ENCODE measurements at places on chromosomes 3 and 15.

DNA sequence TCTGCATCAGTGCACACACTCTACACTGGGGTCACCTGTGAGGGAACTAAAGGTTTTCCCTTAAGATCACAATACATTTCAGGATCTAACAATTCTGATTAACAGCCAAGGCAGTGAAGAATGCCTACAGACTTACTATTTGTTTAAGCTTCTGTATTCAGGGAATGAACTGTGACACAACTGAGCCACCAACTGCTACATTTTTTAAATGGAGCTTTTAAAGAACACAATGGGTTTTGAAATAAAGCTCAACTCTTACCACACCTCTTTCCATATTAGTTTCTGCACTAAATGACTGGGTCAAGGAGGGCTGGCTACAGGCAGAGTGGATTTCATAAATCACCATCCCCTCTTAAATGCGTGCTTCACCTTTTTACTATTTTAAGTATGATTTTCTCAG is 100.2 kb downstream of the TMCC1 start:
- DNase-seq, result no peak

GRCh38 chr3:79383402-79384012 is 384.3 kb downstream of the ROBO1 start:
- DNase-seq, result no peak

GRCh38 chr3:21235491-21235890 is 515.5 kb downstream of the ZNF385D start:
- DNase-seq, result no peak

DNA sequence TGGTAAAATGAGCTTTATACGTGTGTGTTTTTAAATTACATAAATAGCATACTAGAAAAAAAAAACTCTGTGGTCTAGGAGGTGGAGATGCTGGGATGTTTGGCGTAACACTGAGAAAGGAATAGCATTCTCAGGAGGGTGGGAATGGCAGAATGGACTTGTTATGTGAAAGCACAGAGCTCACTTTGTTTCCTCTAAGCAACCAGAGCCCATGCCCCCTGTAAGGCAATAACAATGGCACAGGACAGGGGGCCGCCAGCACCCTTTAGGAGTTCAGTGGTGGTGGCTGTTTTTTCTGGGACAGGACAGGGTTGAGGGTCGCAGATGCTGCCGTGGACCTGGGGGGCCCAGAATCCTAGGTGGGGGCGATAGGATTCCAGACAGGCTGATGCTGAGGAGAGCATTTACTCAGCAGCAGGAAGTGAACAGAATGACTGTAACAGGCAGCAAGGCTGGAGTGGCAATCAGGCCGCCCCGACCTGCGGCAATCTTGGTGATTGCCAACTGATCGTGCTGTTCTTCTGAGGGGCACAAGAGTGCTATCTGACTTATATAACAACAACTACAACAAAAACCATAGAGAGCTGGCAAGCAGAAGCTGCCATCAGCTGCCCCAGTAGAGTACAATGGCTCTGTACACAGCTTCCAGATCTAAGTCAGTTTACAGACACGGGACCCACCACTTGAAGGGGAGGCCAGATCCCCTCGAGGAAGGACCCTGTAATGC is 160.4 kb downstream of the UACA start:
- DNase-seq, result no peak

DNA sequence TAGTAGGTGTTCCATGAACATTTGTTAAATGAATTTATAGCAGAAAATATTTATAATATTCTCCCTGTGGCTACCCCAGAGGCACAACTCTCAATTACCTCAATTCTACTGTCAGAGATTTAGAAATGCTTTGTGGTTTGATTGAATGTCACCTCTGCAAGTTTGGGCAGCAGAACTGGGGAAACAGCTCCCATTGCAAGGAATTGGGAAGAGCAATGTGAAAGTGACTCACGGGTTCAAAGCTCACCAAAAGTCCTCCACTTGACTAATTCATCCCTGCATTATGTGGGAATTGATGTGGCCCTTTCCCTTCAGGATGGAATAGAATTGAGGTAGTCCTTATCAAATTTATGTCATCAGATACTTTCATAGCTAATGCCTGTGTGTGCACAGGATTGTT is 562.7 kb downstream of the MFSD1 start:
- no peak for DNase-seq

- no peak for DNase-seq
Observed at GRCh38 chr3:167450195-167450594, 23.6 kb downstream of the SERPINI2 start.

DNA sequence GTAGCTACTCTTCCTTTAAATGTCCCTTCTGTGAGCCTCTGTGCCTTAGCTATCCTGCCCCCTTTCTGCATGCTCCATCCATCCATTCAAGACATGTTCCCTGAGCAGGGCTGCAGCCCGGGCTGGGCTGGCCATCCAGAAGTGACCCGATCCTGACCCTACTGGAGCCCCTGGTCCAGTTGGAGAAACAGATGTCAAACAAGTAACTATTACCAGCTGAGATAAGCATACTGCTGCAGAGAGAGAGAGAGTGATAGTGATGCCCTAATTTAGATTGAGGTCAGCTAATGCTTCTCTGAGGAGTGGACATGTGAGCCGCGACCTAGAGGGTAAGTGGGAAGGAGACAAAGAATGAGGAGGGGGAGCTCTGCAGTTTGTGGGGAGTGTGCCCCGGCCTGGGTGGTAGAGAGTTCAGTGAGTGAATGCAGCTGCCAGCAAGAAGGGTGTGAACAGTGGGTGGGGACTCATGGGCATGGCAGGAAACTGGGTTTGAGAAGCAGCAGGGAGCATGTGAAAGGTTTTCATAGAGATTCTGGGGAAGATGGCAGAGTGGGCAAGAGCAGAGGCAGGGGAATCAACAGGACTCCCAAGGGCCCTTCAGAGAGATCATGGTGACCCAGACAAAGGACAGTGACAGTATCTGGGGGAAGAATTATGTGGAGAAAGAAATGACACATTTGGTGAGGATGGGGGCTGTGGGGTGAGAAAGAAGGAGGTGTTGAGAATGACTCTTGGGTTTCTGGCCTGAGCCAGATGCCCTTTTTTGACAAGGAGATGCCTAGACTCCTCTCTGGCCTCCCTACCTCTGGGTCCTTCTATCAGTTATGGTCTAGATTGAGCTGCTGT is 44.9 kb downstream of the CHCHD6 start:
- DNase-seq, result no peak

GRCh38 chr15:74869726-74870407 is 3.3 kb downstream of the SCAMP2 start:
- no peak for DNase-seq

- DNase-seq, result no peak
Observed at GRCh38 chr3:132231633-132232032, 85.6 kb upstream of the ACP3 start.

DNA sequence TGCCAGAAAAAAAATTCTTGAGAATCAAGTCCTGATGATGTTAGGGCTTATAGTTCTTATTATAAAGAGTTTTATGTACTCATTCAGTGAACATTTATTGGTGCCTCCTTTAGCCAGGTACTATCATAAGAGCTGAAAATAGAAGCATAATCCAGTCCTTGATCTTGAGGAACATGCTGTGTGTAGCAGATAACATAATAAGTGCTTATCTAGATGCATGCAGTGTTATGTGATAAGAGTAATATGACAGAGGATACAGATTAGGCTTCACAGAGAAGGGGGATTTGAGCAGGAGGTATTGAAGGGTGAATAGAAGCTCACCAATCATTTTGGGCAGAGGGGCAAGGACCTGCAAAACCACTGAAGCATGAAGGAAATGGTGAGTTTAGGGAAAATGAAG is 1.1 kb downstream of the CCR2 start:
- DNase-seq, result no peak

DNA sequence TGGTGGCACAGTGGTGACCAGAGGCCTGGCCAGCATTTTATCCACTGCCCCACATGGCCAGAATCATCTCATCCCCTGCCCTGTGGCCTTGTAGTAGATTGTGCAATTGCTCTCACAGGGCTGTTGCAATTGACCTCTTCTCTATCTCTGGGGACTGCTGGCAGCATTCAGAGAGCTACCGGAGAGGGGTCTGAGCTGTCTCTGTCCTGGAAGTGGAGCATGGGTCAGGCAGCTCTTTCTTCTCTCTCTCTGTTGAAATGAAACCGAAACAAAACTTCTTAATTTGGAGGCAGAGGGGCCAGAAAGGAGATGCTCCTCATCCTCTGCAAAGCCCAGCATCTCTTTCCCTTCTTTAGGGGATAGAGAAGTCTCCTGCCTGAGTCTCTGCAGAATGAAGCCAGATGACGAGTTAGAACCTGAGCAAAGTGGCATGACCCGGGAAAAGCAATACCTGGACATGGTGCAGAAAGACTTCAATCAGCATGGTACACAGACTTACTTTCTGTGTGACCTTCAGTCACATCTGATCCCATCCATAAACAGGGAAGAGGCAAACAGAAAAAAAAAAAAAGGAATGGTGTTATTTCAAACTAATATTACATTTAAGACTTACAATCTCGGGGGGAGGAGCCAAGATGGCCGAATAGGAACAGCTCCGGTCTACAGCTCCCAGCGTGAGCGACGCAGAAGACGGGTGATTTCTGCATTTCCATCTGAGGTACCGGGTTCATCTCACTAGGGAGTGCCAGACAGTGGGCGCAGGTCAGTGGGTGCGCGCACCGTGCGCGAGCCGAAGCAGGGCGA is 144.5 kb upstream of the BCL6 start:
- DNase-seq, result no peak

- DNase-seq, result no peak
Observed at GRCh38 chr3:107382631-107383030, 5.4 kb downstream of the CCDC54 start.

DNA sequence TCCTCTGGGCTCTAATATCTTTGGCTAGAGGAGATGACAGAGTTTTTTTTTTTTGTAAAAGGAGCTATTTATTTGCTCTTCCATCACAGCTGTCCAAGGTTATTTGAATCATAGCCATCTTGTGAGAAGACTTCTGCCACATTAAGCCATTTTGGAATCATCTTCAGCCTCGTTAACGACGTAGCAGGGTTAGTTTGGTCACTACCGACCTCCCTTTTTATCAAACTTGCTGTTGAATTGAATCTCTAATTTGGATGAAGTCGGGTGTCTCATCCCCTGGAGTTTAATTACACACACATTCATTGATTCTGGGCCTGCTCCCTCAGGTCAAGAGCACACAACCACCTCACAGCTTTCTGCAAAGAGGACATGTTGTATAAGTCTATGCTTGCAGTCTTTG is 238.7 kb downstream of the CPNE4 start:
- DNase-seq, result no peak

GRCh38 chr3:111874177-111874820 is 15.2 kb downstream of the PHLDB2 start:
- no peak for DNase-seq

- DNase-seq, result no peak
Observed at GRCh38 chr3:68904064-68904463, 28.3 kb downstream of the TAFA4 start.

DNA sequence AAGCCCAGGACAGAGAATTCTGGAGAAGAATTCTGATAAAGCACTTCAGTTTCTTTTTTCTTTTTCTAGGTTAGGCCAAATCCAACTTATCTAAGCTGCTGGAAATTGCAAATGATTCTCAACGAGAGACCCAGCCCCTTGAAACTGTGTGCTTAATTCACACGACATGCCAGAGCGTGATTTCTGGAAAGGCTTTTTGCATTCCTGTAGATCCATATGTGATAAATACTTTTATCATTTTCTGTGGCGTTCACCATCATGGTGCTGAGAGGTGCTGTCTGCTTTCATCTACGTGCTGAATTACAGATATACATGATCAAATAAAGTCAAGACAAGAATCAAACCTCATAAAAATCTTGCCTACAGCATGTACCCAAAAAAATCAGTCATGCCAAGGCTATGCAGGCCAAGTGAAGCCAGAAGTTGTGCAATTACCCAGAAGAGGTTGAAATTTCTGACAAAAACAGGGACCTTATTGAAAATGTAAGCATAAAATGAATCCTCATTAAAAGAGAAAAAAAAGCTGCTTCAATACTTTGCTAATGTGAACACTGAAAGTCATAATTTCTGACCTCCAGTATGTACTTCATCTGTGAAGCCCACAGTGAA is 10.8 kb upstream of the MEF2A start:
- no peak for DNase-seq

- DNase-seq, result no peak
Observed at GRCh38 chr3:45907769-45908705, 21.7 kb downstream of the CCR9 start.

DNA sequence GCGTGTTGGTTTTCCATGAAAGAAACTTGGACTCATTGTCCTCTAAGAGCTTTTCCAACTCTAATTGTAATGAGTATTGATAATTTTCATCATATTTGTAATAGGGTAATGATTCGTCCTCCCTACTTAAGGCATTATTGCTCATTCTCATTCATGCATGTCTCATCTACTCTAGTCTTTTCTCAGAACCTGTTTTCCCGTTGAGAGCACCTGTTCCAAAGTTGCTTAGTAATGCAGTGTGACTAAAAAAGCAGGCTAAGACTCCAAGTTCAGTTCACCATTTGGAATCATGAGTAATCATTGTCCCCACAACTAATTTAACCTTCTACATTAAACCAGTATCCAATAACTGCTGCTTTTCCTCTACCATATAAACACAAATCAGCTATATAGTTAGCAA is 84.0 kb downstream of the FILIP1L start:
- DNase-seq, result no peak

GRCh38 chr15:39494462-39494861 is 86.4 kb upstream of the THBS1 start:
- DNase-seq, result no peak

- DNase-seq, result no peak
Observed at GRCh38 chr3:58216496-58217195, 5.9 kb upstream of the DNASE1L3 start.

DNA sequence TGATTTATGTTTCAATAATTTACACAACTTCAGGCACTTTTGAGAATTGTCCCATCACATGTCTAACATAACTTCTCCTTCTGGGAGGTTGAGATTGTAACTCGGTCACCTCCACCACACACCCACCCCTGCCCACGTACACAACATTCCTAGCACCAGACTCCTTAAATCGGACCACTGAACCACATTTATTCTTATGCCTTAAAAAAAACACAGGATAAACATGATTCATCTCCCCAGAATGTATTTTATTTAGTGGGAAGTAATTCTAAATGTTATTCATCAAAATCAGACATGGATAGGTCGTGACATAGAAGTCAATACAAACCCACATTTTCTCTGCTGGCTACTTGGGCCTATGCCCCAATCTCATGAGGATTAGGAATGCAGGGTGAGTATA is 3.0 kb downstream of the SNTN start:
- no peak for DNase-seq

GRCh38 chr3:197336348-197336747 is 37.9 kb upstream of the DLG1 start:
- DNase-seq, result no peak

Measured in stimulated activated CD8-positive, alpha-beta memory T cell treated with anti-CD3 and anti-CD28 coated beads, Interleukin-2, amount 100 ng/mL, for 1 hour (primary cell).